Fibroblast of pulmonary artery (primary cell): ENCODE measurements at places on chromosomes 12 and 14.
A peak's percentile ranks its signal among the peaks of the same experiment; 100 is the strongest.

GRCh38 chr12:53930591-53931255 is 7.9 kb upstream of the HOXC13 start:
- no peak for DNase-seq

- DNase-seq: no peak
Measured at GRCh38 chr14:35244542-35244941, 47.6 kb upstream of the PSMA6 start.

- DNase-seq: no peak
Measured at GRCh38 chr12:120764816-120765215, 39.2 kb downstream of the ACADS start.

- peak; percentile 18 for DNase-seq
Measured at GRCh38 chr12:74889563-74890236, 319.9 kb downstream of the KCNC2 start.

DNA sequence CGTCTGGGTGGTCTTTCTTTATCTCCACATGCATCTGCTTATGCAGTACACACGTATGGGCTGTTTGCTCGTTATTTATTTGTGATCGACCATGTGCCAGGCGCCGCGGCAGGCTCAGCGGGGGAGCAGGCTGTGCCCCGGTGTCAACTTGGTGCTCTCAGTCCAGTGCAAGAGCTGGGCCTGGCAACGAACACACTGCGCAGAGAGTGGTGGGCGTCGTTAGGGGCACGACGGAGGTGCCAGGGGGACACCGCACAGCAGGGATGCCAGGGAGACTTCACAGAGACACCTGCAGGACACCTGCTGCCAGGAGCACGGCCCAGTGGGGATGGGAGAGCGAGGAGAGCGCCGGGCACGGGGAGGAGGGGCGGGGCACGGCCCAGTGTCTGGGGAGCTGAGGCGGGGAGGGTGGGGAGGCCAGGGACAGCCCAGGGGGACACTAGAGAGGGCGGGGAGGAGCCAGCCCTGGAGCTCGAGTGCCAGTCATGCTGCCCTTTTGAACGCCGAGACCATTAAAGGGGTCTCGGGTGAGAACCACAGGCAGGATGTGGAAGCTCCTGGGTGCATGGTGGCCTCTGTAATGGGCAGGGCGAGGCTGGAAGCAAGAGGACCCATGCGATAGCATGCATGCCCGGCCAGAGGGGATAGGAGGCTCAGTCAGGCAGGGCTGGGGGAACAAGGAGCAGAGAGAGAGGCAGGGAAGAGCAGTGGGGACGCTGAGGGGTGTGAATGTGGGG is 652 bp upstream of the LRCOL1 start:
- DNase-seq: no peak

- DNase-seq: no peak
Measured at GRCh38 chr12:127429551-127430285, 837.3 kb upstream of the TMEM132C start.

DNA sequence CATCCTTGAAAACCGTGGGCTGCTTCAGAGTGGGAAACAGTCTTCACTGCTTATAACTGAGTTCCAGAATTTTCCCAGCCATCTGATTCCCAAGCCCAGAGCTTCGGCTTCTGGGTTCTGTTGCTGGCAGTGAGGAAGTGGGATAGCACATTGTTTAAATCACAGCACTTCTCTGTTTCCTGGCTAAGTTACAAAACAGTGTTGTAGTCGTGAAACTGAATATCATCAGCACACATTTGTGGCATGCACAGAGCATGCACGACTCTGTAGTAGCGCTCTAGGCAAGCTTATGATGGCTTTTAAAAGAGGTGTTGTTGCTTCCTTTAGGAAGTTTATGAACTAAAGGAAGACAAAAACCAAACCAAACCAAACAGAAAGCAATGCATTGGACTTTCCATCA is 1005.5 kb downstream of the NRXN3 start:
- DNase-seq: no peak

- no peak for DNase-seq
Measured at GRCh38 chr14:55973911-55974630, 144.1 kb upstream of the PELI2 start.

- DNase-seq: no peak
Measured at GRCh38 chr12:45833401-45833800, 103.9 kb downstream of the ARID2 start.

- DNase-seq: no peak
Measured at GRCh38 chr12:96994900-96995299, 87.8 kb downstream of the NEDD1 start.

GRCh38 chr14:64758025-64758521 is 53.8 kb downstream of the PLEKHG3 start:
- peak; percentile 39 for DNase-seq

DNA sequence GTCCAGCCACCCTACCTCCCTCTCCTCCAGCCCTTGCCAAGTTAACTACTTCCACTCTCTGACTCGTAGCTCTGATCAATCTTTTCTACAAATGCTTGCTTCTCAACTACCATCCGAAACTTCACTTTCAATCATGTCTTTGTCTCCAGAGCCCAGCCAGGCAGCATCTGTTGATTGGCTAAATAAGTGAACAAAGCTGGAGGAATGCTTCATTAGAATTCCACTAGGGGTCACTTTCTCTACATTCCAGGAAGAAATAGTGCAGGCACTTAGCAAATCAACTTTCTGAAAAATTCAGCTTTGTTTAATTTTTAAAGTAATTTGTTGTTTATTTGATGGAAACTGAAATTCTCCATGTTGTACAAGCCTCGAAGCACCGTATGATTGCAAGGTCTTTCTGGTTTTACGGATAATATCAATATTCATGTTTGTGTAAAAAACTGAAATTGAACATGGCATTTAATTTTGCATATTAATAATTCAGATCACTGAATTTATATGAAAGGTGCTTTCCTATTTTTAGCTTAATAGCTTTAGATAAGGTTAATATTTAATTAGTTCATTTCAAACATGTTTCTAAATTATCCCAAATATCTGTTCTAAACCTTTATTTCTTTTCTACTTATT is 32.4 kb upstream of the HELB start:
- peak; percentile 70 for DNase-seq

DNA sequence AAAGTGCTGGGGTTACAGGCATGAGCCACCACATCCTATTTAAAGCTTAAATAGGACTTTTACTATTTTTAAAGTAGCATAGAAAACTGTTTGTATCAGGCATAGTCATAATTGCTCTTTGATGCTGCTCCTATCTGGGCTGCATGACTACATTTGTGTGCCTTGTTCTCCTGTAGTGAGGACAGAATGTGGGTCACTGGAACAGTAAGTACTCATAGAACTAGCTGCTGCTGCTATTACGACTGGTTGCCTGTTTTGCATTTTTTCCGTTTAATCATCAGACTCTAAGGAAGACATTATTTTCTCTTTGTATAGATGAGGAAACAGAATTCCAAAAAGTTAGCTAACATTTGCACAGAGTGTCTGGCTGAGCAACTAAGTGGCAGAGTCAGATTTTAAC is 42.8 kb downstream of the ZC3H14 start:
- no peak for DNase-seq

GRCh38 chr14:77470224-77470870 is 12.5 kb downstream of the AHSA1 start:
- no peak for DNase-seq

DNA sequence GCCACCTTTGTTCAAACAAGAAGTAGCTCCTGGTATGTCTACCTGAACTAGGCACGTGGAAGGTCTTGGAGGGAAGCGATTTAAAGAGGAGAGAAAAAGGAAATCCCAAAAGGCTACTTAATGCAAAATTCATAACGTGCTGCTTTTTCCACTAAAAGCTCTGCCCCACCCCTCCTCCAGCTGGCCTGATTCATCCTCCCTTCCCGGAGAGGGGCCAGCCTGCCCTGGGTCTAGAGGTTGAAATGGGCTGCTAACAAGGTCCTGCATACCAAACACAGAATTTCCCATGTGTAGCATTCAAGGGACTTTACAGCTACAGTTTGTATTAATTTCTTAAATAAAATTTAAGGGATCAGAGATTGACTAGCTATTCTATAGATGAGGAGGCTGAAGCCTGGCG is 83.2 kb downstream of the KNTC1 start:
- no peak for DNase-seq

GRCh38 chr12:64595863-64596793 is 14.2 kb upstream of the RASSF3 start:
- no peak for DNase-seq

GRCh38 chr14:38553586-38553985 is 297.7 kb upstream of the CLEC14A start:
- DNase-seq: peak; percentile 66
